ENCODE measurements at places on chromosomes 3 and 15.

DNA sequence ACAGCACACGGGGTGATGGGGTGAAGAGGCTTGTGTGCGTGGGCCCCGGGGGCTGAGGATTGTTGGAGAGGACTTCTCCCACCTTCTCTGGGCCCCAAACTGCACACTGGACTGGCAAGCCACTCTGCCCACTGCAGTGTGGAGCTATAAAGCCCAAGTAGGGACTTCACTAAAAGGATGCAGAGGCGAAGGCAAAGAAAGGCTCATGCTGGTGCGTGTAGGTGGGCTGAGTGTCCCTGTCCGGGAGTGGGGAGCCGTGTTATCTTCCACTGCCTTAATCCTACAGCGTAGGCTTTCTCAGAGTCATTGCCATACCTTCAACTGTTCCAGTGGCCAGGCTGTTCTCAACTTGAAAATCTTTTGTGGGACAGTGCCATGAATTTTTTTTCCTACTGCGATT, 3.9 kb downstream of the PPARG start:
- no peak for DNase-seq

- DNase-seq = no peak
Observed at GRCh38 chr3:42686832-42687650, 1.7 kb downstream of the KLHL40 start.

DNA sequence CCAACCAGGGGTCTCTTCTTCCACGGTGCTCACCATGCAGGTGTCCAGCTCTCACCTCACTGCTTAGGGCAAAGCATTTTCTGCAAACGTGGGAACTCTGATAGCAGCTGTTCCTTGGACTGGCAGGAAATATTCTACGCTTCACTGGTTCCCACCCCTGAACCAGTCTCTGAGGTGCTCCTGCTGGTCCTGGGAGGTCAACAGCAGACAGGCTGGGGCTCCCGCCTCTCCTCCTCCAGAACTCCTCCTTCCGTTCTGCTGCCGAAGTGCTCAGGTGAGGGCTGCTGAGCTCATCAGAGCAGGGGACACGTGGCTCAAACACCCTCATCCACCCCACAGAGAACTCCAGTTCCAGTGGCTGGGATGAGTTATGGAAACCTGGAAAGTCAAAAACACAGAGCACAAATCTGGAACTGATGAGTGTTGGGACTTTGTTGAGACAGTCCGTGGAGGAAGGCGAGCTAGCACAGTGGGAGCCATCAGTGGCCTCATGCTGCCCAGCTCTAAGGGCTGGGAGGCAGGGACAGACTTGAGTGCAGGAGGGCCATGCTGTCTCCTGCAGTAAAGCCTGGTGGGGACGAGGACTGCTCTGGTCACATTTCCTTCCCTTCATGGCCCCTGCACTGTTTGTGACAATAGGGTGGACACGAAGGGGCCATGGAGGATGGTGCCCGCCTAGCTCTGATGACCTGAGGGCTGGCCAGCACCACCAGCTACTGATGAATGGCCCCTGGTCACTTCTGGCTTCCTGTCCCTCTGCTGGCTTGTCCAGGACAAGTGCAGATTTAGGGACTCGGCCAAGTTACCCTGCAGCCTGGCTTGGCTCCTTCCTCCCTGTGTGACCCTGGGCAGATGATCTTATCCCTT, 137.8 kb downstream of the KLF13 start:
- no peak for DNase-seq

GRCh38 chr3:172210355-172210754, 171.0 kb downstream of the FNDC3B start:
- no peak for DNase-seq

GRCh38 chr3:157297328-157297915, 137.5 kb upstream of the CCNL1 start:
- no peak for DNase-seq

DNA sequence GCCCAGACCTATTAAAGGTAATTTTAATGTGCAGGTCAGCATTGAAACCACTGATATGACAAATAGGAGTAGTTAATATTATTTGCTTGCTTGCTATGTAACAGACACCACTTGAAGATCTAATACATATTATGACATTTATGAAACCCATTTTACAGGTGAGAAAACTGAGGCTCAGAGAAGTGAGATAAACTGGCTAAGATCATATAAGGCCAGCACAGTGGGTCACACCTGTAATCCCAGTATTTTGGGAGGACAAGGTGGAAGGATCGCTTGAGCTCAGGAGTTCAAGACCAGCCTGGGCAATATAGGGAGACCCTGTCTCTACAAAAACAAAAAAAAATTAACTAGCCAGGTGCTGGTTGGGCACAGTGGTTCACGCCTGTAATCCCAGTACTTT, 33.1 kb upstream of the EIF4A2 start:
- DNase-seq = no peak

- peak; percentile 92 for DNase-seq
Observed at GRCh38 chr15:60397772-60398445, at the start of gene ANXA2. Gene ANXA2 (minus strand): TSS chr15:60397986. CDS start chr15:60386075, 11,911 bp downstream.
